ENCODE measurements at places on chromosomes 12 and 14.

DNA sequence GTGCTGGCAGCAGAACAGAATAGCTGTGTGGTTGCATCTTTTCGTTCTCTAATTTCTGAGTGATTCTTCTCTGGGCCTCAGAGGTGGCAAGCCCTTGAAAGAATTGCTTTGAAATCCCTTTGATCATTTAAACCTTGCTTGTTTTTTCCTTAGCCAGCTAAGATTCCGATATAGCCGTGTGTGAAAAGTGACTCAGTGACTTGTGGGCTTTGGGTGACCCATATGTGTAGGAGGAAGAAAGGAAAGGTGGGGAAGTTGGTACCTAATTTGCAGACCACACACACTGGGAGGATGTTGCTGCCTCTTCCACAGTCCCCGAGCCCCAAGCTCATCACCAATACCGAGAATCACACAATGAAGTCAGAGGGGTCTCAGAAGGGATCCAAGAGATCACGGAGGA is 18.8 kb downstream of the SLC24A4 start:
- DNase-seq, result no peak

DNA sequence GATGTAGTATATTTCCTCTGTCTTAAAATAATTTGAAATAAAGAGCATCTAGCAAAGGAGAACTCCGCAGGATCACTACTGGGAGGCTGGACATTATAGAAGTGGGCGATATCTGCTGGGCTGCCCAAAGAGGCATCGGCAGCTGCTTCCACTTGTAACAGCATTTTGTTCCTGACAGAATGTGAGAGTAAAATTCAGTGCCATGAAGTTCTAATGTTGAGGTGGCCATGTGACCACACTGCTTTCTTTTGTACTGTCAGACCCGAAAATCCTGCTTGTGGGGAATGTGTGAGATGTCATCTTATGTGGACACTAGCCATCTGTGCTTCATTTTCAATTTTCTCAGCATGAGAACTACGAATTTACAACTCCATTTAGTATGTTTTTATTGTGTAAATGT is 151.9 kb downstream of the ACSS3 start:
- no peak for DNase-seq

- no peak for DNase-seq
Measured at GRCh38 chr12:126770188-126770587, 1496.8 kb upstream of the TMEM132C start.

DNA sequence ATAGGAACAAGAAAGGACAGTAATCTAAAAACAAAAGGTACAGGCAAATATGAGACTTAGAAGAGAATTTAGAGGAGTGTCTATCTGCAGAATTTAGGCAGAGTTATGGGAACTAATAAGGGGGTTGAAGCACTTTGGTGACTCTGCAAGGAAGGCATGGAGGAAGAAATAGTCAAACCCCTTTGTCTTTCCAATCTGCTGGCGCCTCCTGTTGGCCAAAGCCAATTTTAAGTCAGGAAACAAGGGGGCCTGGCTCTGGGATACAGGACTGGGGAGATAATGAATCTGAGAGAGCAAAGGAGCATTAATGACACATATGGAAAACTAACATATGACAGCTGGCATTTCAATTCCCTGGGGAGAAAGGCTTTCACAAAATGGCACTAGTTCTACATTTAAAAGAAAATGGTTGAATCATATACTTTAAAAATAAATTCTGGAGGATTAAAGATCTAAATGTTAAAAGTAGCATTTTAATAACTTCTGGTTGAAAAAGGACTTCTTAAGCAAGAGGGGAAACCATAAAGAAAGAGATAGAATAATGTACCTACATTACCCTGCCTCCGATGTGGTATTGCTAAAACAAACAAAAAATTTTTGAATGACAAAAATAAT is 48.5 kb upstream of the CSRP2 start:
- no peak for DNase-seq

GRCh38 chr12:738712-739111 is 13.7 kb upstream of the WNK1 start:
- no peak for DNase-seq

- DNase-seq, result no peak
Measured at GRCh38 chr14:94043756-94044475, 17.8 kb downstream of the OTUB2 start.

DNA sequence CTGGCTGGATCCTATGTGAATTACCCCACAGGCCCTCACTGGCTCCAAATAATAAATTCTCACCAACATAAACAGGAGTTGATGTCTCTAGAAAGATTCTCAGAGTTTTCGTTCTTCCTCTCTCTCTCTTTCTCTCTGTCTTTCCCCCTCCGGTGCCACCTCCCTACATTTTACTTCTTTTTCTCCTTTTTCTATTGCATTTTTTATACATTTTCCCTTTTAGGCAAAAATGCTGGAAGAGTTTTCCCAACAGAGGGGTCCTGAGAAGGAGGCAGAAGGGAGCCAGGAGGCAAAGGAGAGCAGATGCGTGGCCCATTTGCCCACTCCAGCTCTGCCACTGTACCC is 826 bp upstream of the HOXC6 start:
- no peak for DNase-seq

- DNase-seq, result no peak
Measured at GRCh38 chr12:26378711-26379110, 183.3 kb downstream of the SSPN start.

GRCh38 chr12:89971880-89972279 is 263.2 kb upstream of the ATP2B1 start:
- DNase-seq, result no peak

- no peak for DNase-seq
Measured at GRCh38 chr14:72439707-72440106, 454.2 kb downstream of the DPF3 start.

DNA sequence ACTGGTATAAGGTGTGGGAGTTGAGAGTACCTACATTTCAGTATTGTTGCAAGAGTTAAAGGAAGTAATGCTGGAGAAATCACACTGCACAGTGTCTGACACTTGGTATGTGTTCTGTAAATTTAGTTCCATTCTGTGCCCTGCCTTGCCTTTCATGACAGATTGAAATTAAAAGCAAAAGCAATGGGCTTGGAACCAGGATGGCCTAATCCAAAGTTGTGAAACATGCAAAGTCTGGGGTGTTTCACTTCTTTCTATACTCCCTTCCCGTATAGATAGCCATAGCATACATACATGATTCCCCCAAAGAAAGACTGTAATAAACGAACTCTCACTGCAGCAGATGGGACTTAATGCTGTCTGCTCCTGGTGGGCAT is 281.1 kb downstream of the NRXN3 start:
- DNase-seq, result no peak

- DNase-seq, result no peak
Measured at GRCh38 chr12:117513353-117513752, 151.9 kb upstream of the NOS1 start.

DNA sequence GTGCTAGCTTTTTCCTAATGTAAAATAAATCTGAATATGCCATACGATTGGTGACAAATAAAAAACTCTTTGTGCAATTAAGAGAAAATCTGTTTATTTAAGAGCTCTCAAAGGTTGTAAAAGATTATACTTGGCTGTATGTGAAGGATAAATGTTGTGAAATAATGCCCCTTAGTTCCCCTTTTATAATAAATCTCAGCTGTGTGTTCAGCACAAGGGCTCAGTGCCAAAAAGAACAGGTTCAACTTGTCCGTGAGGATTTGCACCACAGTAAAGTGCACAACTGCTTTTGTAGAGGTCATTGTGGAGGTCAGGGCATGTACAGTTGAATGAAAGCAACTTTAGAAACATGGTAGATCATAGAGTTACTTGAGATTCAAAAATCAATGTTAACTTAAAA is 118.6 kb downstream of the TRMT5 start:
- peak; percentile 72 for DNase-seq

DNA sequence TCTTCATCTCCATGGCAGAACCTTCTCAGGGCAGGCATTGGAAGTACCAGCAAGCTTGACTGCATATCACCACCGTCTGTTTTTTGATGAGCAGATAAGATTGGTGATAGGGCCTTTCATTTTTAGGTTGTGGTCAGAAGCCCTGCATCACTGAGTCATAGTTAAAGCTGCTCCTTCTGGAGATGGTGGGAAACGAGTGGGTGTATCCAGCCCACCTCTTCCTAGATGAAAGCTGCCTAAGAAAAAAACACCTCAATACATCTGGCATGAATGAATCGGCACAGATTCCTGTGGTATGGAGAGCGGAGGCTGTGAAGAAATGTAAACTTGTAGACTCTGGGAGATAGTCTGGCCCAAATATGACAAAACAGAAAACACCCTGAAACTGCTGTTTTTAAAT is 248.7 kb upstream of the EGLN3 start:
- DNase-seq, result no peak

DNA sequence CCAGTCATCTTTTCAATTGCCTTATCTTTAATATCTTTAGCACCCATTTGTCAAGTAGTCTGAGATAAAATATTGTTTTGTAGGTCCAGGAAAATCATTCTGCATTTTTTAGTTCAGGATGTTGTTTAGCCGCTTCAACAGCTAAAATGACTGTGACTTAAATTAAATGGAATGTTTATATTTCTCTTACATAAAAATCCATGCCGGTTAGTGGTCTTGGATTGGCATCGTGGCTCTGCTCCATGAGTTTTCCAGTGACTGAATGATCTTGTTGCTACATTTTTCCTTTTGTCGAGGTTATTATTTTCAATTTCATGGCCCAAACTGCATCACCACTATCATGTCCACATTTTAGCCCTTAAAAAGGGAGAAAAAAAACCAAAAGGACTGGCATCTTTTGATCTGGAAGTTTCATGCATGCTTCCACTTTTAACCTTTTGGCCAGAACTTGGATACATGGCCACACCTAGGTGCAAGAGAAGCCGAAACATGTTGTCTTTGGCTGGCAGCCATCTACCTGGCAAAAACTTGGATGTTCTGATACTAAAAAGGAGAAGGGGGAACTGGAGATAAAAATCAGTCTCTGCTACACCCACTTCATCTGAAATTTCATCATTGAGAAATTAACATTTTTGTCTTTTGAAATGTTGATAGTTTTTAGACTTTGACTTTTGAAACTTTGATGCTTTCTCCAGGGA is 142.4 kb downstream of the OTOGL start:
- DNase-seq, result no peak

DNA sequence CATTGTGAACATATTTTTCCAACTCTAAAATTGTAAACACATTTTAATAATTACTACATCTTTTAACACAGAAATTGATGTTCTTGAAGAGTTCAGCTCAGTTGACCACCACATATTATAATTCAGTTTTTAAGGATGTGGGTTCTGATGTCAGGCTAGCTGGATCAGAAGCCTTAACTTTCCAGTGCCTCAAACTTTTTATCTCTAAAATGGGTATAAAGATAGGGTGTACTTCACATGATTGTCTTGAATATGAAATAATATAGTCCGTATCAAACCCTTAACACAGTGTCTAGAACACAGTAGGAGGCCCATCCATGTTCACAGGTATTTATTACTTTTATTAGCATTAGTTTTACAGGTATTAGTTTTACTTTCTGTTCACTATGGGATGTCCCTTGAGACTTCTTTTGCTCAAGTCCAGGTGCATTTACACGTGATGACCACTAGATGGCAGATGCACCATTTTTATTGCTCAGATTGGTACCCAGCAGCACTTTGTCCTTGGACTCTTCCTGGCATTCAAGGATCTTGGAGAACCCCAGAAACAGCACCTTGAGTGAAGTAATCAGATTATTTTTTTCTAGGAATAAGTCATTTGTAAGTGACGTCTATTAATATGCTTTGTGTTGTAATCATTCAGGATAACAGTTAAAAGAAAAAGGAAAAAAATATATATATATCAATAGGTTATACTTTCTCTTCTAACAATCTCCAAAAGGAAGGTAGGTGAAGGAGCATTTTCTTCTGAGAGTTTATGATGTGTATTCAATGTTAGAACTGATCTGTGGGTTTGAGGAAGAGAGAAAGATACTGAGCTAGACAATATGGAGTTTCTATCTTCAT is 580.2 kb downstream of the ETNK1 start:
- DNase-seq, result no peak

DNA sequence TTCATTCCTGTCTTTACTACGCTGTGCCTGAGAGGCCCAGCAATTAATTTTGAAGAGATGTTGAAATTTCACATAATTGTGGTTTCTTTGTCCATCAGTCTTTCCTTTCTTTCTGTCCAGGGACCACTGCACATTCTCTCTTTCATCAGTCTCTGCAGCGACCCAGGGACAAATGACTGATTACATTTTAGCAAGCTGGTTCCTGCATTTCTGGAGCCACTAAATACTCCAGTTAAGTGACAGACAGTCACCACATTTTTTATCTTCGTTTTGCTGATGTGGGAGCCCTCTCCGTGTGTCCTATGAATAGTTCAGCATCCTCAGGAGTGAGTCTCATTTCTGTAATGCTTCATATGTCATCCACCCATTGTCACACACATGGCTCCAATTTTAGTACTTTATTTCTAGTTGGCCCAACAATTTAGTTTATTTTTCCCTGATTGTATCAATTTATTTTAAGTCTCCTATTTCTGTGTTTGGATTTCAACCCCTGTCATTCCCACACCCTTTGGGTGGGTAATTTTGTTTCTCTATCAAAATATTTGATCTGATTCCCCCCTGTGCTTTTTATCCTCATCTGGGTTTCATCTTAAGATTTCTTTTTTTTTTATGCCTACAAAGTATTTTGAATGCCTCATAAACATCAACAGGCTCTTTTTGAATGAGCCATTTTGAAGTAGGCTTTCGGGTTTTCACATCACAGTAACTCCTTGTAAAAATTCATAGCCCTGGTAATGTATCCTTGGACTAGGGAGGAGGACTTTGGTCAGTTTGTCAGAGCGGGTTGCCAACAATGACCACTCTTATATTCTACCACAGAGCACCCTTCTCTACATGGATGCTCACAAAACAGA is 1196.5 kb downstream of the GALC start:
- DNase-seq, result no peak

Data from gastrocnemius medialis (tissue), 4 donors.